OCI-LY7 (cell line): ENCODE measurements at places on chromosomes 4 and X. TPM values are rescaled to one million over a fixed set of nuclear protein-coding genes. Genes with fewer than 3 reads are reported as not detected.

The MGARP gene
- total RNA-seq: 0.28 TPM in 1 of 2 replicates, not detected in the other

The SAT1 gene
- 50.7 and 56.8 TPM in 2 replicates for total RNA-seq

DNA sequence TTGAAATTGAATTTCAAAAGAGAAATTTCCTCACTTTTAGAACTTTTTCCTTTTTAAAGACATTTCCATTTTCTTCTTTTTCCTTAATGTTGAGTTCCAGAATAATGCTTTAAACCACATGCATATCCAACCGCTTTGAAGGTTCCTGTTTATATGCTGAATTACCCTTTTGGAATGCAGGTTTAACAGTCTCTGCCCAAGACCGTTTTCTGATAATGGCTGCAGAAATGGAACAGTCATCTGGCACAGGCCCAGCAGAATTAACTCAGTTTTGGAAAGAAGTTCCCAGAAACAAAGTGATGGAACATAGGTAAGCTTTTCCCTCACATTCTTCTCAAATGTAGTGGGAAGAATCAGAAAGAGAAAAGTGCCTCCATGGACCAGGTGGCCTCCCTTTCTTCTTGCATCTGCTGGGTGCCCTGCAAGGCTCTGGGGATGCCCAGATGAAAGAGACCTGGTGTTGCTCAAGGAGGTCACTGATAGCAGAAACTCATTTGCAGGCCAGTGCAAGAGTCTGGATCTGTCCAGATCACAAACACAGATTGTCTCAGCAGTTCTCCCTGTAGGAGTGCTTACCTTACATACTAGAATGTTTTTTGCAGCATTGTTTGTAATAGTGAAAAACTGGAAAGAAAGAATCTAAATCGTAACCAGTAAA, 42.9 kb downstream of the MOSPD2 start:
- no peak for DNase-seq

- no peak for DNase-seq
These were observed 534.9 kb upstream of the FTHL17 start for GRCh38 chrX:31606771-31607170.

DNA sequence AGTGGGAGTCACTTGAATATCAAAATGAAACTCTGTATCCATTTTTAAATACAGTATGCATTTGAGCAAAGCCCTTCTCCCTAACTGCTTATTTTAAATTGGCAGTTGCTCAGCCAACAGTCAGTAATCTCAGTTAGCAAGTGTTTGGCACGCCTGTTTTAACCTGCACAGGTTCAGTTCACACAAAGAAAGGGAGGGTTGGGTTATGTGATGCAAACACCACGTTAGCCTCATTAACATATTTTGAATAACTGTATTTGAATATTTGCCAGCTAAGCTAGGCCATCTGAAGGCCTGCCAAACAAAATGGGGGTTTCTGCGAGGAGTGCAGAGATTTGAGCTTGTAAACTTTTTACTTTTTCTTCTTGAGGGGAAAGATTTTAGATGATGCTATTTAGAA, 19.8 kb downstream of the GAB1 start:
- DNase-seq: peak; percentile 88

DNA sequence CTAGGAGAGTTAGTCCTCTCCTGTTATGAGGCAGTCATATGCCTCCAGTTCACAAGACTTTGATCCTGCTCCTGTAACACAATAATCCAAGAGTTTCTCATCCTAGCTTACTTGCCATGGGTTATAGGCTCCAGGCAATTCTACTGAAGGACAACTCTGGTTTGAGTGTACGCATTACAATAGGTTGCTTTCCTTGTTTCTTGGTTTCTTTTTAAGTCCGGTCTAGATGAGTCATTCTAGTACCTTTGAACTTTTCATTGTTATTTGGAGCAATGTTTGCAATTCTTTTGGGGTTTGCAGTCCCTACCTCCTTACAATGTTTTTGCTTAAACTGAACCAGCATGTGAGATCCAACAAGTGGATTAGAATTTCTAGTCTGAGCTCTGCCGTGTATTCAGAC, 109.1 kb downstream of the ANAPC4 start:
- DNase-seq: no peak

DNA sequence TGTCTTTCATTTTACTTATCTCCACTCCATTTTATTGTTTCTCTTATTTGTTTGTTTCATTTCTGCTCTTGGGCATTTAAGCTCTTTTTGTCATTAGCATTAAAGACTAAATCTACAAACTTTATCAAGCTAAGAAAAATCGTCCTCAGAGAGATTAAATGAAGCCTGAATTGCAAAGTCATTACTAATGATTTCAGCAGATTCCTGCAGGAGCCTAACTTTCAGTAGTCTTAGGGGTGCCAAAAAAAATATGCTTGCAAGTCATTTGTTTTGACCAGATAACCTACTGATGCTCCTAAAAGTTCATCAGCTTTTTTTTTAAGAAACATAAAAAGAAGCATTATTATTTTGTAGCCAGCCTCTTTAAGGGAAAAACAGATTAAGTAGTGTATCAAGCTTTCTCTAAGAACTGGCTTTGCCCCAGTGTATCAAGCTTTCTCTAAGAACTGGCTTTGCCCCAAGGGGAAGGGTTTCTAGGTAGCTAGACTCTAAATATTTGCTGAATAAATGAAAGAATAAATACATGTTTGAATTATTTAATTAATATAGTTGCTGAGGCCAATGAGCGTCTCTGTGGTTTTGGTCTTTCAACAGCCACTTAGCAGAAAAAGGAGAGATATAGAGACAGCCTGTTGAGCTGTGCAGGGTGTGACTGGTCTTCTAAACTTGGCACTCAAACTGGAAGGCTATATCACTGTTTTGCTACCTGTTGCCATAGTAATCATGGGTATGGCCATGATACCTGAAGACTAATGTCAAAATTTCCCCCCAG, 174.2 kb downstream of the BTC start:
- DNase-seq: no peak

- DNase-seq: no peak
These were observed 570.8 kb upstream of the CPEB2 start for GRCh38 chr4:14431155-14432134.

DNA sequence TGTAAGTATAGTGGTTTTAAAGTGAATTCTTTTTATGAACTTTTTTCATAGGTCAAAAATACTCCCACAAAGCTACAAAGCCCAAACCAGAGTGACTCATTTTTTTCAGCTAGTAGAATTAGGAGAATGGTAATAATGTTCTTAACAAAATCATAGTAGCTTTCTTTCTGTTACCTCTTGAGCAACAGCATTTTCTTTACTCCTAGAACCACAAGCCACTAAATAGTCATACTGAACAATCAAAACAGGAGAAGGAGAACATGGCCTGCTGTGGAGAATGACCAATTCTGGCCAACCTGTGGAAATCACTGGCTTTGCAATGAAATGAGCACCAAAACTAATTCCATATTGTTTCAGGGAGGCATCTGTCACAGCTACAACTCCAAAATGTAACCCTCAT, 112.9 kb downstream of the AMMECR1 start:
- no peak for DNase-seq

GRCh38 chr4:98352396-98352795, 91.2 kb downstream of the RAP1GDS1 start:
- DNase-seq: no peak

GRCh38 chr4:143189528-143189927, 4.8 kb downstream of the USP38 start:
- DNase-seq: peak; percentile 23

DNA sequence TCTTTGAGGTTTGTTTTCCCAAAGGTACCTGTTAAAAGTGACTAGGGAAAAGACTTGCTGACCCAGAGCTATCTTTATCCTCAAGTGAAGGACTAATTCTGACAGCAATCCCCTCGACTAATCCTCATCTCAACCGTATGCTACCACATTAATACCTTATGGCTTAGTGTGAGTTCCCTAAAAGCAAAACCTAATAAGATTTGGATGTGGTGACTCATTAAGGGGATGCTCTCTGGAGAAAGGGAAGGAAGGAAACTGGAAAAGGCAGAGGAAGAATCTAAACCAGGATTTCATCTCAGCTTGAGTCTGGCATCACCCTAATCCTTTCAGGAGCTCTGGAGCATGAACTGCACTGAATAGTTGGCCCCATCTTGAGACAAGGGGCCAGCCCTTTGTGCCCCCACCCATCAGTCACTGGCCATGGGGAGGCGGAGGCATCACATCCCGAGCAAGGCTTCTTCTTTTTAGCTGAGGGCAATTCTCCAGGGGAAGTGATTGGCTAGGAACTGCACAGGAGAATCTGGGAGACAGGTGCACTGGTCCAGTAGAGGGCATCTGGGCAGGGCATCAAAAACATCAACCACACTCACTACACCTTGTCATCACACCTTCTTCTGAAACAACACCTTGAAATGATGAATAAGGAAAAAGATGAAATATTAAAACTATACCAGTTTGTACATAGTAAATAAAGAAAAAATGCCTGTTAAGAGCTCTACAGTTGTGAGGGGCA, 6.9 kb upstream of the BBS7 start:
- no peak for DNase-seq

DNA sequence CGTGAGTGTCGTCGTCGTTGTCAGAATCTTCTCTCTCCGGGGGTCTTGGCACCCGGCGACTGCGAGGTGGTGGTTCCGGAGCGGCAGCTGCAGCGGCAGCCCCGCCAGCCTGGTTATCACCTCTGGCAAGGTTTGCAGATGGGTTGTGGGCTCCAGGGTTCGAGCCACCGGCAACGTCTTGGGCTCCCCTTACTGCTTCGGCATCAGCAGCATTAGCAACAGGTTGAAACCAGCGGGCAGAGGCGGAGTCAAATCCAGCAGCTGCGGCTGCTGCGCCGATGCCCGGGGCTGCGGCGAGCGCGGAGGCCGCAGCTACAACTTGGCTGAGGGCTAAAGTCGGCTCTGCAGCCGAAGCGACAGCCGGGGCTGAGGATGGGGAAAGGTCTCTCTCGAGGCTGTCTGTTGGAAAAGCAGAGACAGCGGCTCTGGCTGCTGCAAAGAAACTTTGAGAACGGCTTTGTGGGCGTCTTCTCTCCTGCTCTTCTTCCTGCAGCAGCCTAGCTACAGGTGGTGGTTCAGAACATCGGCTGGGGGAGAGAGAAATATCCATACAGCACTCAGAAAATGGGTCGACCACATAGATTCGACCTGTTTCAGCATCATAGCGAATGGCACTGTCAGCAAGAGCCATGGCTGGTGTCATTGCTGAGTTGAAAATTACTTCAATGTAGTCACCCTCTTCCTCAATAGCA, 3.6 kb downstream of the IRS4 start:
- no peak for DNase-seq

The IGFBP7 gene
- not detected in 2 replicates for total RNA-seq

The ATP1B4 gene
- not detected in 2 replicates for total RNA-seq

The MYOZ2 gene
- not detected in 2 replicates for total RNA-seq

DNA sequence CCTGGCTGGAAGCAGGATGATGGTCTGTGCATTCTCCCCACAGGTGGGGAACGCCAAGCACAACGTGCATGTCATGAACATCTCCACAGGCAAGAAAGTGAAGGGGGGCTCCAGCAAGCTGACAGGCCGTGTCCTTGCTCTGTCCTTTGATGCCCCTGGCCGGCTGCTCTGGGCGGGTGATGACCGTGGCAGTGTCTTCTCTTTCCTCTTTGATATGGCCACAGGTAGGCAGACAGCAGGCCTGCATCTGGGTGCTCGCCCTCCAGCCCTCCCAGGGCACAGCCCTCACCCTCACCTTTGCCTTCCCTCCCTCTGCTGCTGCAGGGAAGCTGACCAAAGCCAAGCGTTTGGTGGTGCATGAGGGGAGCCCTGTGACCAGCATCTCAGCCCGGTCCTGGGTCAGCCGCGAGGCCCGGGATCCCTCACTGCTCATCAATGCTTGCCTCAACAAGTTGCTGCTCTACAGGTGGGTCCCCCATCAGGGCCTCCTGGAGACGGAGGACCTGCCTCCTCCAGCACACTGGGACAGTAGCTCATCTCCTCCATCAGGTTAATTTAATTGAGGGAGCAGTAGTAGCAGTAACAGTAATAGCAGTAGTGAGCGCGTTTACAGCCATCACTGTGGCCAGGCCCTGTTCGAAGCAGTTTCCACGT, 4.6 kb downstream of the WDR13 start:
- DNase-seq: no peak

The RIBC1 gene
- 0.74 and 0.88 TPM in 2 replicates for total RNA-seq

- DNase-seq: no peak
These were observed 20.7 kb upstream of the RNF150 start for GRCh38 chr4:141153751-141154510.

The ARX gene
- 0.11 TPM in 1 of 2 replicates, not detected in the other for total RNA-seq

GRCh38 chrX:30905321-30905720, 16.3 kb upstream of the TAB3 start:
- no peak for DNase-seq

The NALF2 gene
- total RNA-seq: 7.7 TPM in 2 replicates

- no peak for DNase-seq
These were observed 152.6 kb upstream of the VEGFC start for GRCh38 chr4:176945334-176945733.

The RRH gene
- total RNA-seq: 0.23 TPM in 1 of 2 replicates, not detected in the other

GRCh38 chr4:155807021-155807420, 48.2 kb downstream of the GUCY1B1 start:
- no peak for DNase-seq

- DNase-seq: no peak
These were observed 17.0 kb downstream of the ENOX2 start for GRCh38 chrX:130885996-130886395.

DNA sequence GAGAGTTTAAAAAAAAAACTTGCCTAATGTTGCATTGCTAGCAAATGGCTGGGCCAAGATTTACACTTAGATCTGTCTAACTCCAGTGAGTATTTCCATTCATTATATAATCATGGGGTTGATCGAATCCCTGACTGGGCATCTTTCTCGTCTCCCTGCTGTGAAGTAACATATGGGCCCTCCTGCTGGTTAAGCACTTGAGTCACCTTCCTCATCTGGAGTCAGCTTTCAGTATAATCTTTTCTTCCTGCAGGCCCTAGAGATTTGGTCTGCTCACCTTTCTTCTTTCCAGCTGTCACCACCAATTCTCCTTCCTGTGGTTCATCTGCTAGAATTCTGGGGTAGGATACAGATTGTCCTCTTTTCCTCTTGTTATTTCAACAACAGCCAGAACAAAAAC, 41.6 kb downstream of the TIGD2 start:
- no peak for DNase-seq

The TMEM154 gene
- total RNA-seq: 59.6 and 73.1 TPM in 2 replicates

The RBM46 gene
- total RNA-seq: not detected in 2 replicates

The PRSS12 gene
- not detected in 2 replicates for total RNA-seq

The FAM53A gene
- 1.5 and 1.8 TPM in 2 replicates for total RNA-seq

- DNase-seq: no peak
These were observed 148.1 kb downstream of the VCX3A start for GRCh38 chrX:6386837-6387236.

GRCh38 chr4:15414551-15415091, 13.2 kb upstream of the C1QTNF7 start:
- no peak for DNase-seq

The GPR173 gene
- total RNA-seq: 8.7 and 10.1 TPM in 2 replicates
